ENCODE measurements at places on chromosomes 1 and 21.

DNA sequence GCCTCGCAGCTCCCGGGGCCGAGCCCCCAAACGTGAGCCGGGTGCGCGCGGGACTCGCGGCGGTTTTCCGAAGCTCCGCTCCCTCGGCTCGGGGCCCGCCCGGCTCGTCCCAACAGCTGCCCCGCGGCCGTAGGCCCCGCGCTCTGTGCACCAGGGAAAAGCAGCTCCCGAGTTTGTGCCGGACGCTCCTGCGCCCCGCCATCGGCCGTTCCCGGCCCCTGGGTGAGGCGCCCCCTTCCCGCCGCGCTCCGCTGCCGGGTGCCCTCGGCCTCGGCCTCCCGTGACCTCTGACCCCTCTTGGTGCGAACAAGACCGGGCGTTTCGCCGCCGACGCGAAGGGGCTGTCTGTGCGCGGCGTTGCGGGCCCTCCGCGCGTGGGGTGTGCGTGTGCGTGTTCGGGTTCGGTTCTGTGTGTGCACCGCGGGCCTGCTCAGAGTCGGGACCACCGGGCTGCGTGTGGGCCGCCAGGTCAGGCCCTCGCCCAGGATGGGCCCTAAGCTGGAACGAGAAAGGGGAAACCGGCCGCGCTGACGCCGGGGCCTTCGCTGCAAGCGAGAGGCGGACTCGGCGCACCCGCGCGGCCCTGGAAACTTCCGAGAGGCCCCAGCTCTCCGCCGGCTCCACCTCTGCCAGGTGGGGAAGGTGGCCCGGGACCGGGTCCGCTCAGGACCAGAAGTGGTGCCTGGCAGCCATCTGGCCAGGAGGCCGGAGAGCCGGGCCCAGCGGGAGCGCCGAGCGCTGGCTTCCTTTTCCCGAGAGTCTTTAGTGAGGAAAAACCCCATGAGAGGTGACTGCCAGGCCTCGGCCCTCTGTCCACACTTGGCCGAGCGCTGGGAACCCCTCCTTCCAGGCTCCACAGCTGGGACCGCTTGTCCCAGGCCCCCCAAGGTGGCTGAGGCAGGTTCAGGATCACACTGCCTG, 1.9 kb downstream of the PRDM16 start:
- DNase-seq = no peak

DNA sequence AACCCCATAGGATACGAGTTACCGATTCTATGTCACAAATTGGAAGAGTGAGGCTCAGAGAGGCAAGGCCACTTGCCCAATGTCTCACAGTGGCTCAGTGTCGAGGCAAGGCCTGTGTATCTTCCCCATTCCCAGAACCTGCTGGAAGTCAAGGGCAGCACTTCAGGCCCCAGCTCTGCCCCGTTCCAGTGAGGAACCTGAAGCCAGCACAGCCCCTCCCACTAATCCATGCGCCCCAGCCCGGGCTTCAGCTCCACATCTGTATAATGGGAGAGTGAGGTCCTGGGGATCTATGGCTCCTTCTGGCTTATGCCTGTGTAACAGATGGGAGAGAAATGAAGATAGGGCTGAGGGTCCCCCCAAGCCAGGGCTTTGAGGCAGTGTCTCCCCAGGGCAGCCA, 56.3 kb downstream of the CASZ1 start:
- DNase-seq = no peak

GRCh38 chr1:154943649-154944400, 7.3 kb upstream of the PMVK start:
- peak; percentile 15 for DNase-seq

DNA sequence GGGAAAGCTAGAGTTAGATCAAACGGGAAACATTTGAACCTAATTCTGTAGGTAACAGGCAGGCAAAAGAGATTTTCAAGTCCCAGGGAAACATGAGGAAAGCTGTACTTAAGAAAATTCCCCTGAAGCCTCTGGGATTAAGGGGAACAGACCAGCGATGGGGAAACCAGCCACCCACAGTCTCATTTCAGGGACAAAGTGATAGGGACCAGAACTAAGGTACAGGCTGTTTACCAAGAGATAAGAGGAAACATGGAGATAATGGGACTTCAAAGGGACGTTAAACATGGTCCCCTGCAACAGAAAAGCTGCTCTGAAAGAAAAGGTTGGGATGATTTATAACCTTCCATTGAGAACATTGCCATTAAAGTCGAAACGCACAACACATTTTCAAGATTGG, 84.4 kb downstream of the NTPCR start:
- DNase-seq = no peak

- peak; percentile 65 for DNase-seq
Observed at GRCh38 chr1:52927212-52928014, at the start of gene SCP2. SCP2 (plus strand) TSS chr1:52927276; CDS start chr1:52927397, 121 bp downstream.

- no peak for DNase-seq
Observed at GRCh38 chr1:233268389-233269022, 27.0 kb downstream of the PCNX2 start.

Data from fibroblast of skin of right quadriceps (primary cell).